CD4-positive, alpha-beta T cell treated with Interleukin-15 for 1 hour (primary cell): ENCODE measurements at places on chromosomes 2 and 18.

DNA sequence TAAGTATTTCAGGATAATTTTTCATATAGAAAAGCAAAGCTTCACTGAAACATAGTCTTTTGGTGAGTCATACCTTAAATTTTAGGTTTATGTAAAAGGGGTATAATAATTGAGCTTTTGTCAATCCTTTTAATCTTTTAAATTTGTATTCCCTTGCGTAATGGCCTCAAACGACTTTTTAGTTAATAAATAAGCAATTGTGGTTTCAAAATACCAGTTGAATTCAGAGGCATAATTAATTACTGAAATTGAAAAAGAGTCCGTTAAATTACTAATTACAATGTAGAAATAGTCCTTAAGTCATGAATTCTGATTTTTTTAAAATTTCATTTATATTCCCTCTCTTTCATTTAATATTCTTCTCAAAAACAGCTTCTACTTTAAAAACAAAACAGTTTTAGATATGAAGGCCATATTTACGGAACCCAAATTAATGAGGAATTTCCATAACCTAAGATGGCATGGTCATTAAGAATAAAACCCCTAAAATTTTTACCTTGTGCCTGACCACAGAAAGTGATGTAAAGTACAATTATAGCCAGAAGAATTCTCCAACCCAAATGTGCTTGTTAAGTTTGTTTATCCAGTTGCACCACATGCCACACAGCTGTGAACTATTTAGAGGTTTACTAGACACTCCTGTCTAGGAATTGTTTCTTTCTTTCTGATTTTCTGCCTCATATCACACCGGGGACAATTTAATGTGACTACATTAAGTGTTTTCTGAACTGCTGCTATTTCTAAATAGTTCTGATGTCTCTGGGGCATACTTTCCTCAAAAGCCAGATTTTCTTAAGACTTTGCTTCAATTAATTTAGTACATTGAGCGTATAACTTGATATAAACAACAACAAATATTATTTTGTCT is 60.7 kb upstream of the ITGA4 start:
- no peak for DNase-seq

GRCh38 chr18:3062798-3063680 is 50.1 kb upstream of the LPIN2 start:
- DNase-seq = peak; percentile 77

- DNase-seq = no peak
Measured at GRCh38 chr2:174827371-174828369, 63.4 kb upstream of the CHRNA1 start.

- no peak for DNase-seq
Measured at GRCh38 chr2:235647877-235648276, 154.0 kb downstream of the AGAP1 start.

- DNase-seq = no peak
Measured at GRCh38 chr2:20691076-20691734, 24.3 kb downstream of the GDF7 start.

DNA sequence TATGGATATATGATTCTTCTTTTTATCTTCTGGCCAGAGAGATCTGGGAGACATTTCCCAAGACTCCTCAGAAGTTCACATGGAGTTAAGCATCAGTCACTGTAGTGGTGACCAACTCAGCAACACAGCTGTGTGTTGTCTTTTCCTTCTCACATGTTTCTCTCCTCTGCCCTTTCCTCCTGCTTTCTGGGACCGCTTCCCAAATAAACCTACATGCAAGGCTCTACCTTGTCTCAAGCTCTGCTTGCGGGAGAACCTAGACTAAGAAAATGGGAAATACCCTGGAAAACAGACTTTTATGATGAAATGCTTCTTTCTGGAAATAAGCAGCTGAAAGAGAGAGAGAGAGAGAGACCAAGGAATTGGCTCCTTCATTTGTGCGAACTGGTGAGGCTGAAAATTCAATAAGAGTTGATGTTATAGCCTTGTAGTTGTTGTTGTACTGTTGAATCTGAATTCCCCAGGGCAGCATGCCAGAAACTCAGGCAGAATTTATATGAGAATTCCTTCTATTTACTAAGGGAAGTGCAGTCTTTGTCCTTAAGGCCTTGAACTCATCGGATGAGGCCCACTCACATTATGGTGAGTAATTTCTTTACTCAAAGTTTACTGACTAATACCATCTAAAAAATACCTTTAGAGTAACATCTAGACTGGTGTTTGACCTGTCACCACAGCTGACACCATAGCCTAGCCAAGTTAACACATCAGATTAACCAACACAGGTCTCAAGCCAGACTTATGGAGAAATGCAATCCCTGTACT is 22.7 kb upstream of the DSC1 start:
- DNase-seq = no peak

- no peak for DNase-seq
Measured at GRCh38 chr2:57368190-57368589, 678.4 kb upstream of the VRK2 start.

DNA sequence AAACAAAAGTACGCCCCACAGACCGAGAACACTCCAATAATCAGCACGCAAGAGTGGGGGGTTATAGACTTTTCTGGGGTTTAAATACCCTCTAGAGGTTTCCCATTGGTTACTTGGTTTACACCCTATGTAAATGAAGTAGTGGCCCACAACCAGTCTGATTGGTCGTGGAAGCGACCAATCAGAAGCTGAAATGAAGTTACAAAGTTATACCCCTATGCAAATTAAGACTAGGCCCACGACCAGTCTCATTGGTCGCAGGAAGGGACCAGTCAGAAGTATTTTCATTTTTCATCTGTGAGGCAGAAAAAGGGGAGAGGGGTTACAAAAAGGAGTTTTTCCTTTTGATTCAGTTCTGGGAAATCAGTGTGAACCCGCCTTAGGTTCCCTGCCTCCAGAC is 55.3 kb upstream of the YWHAQ start:
- DNase-seq = no peak

DNA sequence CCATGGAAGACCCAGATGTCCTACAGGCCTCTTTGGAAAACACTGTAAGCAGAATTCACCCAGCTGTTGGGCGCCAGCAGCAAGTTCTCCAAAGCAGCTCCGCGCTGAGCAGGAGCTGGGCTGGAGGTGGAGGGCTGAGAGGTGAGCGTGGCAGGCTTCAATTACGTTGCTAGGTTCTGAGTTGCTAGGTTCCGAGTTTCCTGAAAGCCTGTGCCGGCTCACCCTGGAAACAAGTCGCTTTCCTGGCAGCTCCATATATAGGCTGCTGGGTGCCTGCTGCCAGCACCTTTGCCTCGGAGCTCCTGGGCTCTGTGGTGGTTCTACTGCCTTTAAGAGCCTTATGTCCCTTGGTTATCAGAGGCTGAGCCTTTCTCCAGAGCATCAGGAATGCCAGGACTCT is 14.4 kb upstream of the EGR4 start:
- DNase-seq = no peak

GRCh38 chr2:52933878-52934277 is 833.7 kb upstream of the CHAC2 start:
- DNase-seq = no peak

- no peak for DNase-seq
Measured at GRCh38 chr2:43265421-43265820, 39.0 kb upstream of the ZFP36L2 start.

DNA sequence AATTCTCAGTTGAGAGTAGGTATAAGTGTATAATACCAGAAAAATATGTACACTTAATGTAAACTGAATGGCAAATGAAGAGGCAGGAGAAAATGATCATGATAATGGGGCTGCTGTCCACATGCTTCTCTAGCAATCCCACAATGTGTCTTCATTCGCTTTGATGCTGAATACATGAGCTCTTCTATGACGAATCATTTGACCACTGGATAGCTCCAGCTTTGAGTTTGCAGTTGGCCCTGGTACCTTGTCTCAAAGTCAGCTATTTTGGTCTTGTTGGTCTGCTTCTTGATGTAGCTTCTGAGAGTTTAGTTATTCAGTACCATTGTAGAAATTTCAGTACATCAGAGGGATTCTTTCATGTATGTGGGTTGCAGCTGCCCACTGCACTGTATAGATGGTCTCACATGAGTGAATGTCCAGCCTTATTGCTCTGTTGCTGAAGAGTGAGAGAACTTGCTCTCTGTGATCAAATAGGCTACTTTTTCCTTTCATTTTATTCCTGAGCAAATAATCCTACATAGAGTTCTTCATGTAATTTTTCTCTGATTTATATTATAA is 105.1 kb downstream of the TTC27 start:
- DNase-seq = no peak

DNA sequence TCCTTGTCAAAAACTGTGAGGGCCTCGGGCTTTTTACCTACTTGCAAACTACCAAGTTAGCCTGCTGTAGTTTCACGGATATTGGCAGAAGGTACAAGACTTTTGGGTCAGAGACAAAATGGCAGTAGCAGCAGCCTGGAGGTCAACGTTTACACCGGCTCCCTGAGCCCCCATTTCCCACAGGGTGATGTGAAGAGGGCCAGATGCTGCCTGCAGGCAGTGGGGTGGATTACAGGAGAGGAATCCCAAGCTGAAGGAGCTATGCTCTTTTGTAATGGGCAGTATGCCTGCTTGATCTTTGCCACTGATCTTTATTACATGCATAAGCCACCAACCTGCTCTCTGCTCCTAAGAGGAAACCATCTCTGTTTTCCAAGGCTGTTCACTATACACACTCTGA is 29.5 kb upstream of the SP5 start:
- no peak for DNase-seq

GRCh38 chr18:6504605-6505497 is 90.1 kb upstream of the L3MBTL4 start:
- DNase-seq = no peak

GRCh38 chr2:196516564-196516963 is 123.0 kb upstream of the CCDC150 start:
- DNase-seq = no peak

DNA sequence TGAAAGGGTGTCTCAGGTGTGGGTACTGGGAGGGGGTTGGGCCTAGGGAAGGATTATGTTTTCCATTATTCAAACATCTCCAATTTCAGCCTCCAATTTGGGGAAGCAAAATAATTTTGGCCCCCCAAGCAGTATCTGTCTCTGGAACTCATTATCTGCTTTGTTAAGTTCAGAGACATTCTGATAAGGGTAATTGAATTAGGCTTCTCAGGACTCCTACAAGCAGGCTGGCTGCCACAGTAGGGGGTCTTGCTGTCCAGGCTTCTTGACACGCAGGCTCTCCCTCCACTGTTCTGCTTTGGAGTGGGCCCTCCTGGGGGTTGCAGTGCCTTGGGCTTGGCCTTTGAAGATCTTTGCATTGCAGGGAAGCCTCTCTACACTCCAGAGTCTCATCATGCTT is 108.1 kb upstream of the SIX2 start:
- no peak for DNase-seq

DNA sequence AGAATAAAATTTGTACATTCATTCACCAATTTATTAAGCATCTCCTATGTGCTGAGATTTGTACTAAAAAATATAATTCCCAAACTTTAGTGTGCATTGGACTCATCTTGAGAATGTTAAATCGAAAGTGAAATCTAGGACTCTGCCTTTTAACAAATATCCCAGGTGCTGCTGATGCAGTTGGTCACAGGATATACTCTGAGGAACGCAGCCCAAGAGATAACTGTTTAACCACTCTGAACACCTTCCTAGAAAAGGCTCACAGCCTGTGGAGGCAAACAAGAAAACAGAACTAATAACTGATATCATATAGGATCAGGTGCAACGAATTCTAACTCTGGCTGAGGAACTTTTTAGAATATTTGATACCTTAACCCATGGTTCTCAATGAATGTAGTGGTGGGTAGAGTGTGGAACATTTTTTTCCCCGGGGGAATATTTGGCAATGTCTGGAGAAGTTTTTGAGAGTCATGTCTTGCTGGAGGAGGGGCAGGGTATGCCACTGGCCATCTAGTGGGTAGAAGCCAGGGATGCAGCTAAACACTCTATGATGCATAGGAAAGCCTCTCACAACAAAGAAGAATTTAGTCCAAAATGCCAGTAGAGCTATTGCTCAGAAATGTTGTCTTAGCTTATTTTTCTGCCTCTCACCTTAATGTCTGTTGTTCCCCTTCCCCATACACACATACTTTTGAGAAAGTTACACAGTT is 96.5 kb downstream of the EHBP1 start:
- no peak for DNase-seq

- no peak for DNase-seq
Measured at GRCh38 chr18:46042571-46043123, 29.4 kb downstream of the PSTPIP2 start.

DNA sequence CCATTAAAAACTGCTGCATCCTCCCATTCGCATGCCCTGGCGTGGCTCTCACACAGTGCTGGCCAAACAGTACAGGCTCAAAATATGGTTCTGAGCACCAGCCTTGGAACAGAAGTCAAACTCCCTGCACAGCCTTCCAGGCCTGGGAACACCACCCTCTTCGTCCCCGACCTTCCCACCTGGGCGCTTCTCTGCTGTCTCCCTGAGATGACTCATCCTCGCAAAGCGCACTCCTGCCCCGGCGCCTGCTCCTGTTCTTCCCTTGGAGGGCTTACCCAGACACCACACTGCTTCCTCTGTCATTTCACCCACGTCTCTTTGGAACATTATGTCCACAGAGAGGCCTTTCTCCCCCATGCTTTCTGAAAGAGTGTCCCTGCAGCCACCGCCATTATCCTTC is 172.7 kb downstream of the L3MBTL4 start:
- no peak for DNase-seq

GRCh38 chr2:217818293-217818850 is 184.4 kb downstream of the TNS1 start:
- no peak for DNase-seq

DNA sequence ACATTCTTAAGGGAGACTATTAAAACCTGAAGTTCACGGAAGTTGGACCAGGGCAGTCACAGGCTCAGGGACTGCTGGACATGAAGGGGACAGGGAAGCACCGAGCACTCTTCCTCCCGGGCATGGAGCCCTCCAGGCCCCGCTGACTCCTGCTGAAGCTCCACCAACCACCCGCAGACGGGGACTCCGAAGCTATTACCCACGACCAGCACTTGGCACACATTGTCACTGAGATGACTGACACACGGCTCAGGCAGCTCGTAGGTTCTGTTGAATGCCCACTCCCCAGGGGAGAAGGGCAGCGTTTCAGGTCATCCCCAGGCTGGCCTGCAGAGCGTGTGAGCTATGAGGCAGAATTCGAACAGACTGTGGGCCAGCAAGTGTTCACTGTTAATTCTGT is 234.8 kb downstream of the NDUFA10 start:
- DNase-seq = no peak

DNA sequence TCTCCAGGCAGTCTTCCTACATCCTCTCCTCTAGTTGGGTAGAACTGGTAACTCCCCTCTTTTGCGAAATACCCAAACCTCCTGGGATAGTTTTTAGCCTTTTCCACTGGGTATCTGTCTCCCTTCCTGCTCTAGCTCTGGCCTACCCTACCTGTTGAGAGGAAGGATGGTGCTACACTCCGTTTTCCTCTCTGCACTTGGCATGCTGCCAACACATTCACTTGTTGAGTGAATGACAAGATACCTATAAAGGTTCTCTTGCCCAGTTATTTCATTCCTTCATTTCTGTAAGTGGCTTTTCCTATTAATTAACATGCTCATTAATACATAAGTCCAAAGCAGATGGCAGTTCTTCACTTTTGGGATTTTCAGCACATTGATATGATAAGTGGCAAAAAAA is 293.8 kb downstream of the CNTNAP5 start:
- no peak for DNase-seq
